Calu3 (cell line): ENCODE measurements at places on chromosomes 11 and 22.

GRCh38 chr11:9575260-9576240 lies 2.1 kb downstream of the WEE1 start:
- peak; percentile 76 for DNase-seq

DNA sequence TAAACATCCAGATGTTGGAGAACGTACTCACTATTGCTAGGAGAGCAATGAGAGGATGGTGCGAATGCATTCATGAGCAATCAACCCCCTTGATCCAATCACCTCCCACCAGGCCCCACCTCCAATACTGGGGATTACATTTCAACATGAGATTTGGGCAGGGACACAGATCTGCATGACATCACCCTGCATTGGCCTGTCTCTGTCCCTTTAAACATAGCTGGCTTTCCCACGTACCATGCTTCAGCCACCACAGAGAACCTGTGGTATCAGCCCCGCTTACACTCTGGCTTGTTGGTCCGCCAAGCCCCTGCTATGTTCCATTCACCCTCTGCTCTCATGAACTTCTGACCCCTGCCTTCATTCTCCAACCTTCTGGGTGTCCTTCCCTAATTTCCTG lies 157.5 kb upstream of the E2F8 start:
- no peak for DNase-seq

- no peak for DNase-seq
Observed at GRCh38 chr11:57213342-57214097, 23.5 kb downstream of the APLNR start.

DNA sequence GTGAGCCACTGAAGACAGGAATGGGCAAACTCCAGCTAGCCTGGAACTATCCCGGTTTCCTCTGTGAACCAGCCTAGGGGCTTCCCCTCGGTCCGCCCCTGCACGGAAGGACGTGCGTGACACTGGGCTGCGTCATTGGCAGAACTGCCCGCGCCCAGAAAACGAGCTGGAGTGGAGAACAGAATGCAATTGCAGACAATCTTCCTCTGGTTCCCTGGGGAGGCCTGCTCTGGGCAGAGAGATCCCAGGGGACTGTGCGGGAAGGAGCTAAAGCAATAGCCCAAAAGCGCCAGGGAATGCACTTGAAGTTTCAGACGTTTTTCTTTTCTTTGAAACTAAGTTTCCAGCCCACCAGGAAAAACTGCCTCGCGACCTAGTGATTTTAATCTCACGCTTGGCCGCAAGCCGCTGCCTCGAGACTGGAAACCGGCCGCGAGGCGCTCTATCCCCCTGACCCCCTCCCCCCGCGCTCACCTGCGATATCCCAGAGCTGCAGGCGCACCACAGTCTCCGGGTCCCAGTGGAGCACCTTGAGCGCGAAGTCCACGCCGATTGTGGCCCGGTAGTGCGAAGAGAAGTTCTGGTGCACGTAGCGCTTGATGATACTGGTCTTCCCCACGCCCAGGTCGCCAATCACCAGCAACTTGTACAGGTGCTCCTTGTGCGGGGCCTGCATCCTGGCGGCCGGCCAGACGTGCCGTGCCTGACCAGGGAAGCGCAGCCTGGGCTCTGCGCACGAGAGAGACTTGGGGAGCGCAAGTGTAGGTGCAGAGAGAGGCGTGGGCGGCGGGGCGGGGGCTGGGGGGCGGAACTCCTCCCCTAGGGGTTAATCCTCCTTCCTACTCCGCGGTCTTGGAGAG lies at the start of gene RAB38:
Gene RAB38, minus strand, starts transcription at position 735 of the 860 bp plus-strand sequence. Its CDS starts 59 bp downstream, at position 676.
- peak; percentile 69 for DNase-seq

DNA sequence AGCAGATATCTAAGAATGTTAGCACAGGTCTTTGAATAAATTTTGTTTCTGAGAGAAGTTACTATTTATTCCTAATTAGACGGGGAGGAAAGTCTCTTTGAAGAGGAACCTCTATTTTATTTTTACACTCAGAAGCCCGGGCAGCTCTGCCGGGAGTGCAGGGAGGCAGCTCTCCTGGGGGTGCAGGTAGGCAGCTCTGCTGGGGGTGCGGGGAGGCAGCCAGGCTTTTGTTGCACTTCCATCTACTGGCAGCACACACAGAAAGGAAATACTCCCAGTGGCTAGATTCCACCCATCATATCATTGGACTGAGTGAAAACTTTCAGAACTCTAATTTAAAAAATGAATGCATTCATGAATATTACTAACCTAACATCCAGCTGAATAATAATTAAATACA lies 24.6 kb downstream of the OR10A6 start:
- no peak for DNase-seq

DNA sequence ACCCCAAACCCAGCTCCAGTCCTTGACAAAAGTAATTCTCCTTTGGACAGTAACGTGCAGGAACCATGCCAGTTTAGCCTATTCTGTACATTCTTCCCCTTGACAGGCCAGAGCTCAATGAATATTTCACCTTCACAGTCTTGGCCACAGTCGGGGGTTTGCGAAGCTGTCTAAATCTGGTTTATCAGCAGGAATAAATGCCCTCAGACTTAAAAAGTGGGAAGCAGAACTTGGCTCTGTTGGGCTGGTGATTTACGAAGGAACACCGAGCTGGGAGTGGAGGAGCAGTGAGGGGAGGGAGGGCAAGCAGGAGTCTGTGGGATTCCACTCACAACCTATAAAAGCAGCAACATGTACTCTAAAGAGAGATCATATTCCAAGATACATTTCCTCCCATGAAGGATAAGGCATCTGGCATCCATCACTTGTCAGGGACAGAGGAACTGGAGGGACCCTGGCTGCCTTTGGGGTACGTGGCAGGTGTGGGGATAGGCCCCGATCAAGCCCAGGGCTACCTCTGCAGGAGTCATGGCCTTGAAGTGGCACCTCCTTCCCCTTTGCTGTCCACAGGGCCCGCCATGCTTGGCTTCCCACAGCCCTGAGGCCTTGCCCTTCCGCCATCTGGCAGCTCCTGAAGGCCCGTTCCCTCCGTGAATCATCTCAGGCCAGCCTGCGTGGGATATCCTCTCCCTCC lies 154.3 kb downstream of the ADAMTS15 start:
- no peak for DNase-seq

- DNase-seq = no peak
Observed at GRCh38 chr11:27873664-27874063, 173.4 kb upstream of the BDNF start.

DNA sequence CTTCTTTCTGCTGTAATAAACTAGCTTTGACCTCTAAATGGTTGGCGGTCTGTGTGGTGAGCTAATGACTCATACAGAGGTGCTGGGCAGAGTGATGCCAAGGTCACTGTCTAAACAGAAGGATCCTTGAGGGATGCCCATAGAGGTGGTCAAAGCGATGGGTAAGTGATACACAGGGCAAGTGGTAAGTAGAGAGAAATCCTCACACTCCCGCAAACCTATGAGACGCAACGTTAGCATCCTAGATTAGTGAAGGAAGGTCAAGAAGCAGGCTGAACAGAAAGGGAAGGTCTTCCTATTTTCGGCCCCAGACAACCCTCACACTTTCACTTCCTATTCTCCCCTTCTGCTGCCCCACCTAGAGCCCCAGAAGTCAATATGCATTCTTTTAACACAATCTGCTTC lies 65.6 kb upstream of the SESN3 start:
- DNase-seq = no peak

GRCh38 chr11:103528046-103528445 lies 418.8 kb downstream of the DYNC2H1 start:
- no peak for DNase-seq

DNA sequence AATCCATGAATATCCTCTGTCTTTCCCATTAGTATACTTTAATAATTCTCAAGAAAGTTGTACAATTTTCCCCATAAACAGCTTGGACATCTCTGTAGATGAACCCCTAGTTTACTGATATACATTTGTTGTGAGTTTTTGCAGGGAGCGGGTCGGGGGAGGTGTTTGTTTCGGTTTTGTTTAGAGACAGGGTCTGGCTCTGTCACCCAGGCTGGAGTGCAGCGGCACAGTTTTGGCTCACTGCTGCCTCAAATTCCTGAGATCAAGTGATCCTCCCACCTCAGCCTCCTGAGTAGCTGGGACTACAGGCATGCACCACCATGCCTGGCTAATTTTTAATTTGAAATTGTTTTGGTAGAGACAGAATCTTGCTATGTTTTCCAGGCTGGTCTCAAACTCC lies 57.6 kb downstream of the IGLL5 start:
- no peak for DNase-seq

DNA sequence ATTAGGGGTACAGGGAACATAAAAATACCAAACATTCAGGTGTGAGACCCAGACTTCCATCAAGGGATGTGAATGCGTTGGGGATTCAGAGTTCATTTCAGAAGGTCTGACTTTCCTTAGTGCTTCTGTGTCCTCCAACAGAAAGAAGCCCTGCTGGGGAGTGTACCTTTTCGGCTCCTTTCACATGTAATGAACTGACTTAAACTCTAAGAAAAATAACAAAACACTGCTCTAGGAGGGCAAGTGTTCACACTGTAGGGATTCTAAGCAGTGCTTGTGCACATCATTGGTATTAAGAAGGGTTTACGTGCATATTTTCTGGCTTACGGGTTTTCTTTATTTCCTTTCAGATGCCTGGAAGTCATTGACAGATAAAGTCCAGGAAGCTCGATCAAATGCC lies 15.7 kb upstream of the TTC36 start:
- no peak for DNase-seq
